ENCODE measurements at places on chromosomes 2 and 18.

GRCh38 chr18:46246101-46246500 is 141.9 kb downstream of the HAUS1 start:
- no peak for DNase-seq

- no peak for DNase-seq
Measured at GRCh38 chr2:236562434-236562833, 7.2 kb upstream of the ACKR3 start.

- no peak for DNase-seq
Measured at GRCh38 chr2:172436889-172437288, 9.5 kb downstream of the ITGA6 start.

- no peak for DNase-seq
Measured at GRCh38 chr18:77551055-77551454, 301.4 kb downstream of the GALR1 start.

GRCh38 chr2:144570566-144570965 is 50.6 kb upstream of the ZEB2 start:
- DNase-seq, result no peak

DNA sequence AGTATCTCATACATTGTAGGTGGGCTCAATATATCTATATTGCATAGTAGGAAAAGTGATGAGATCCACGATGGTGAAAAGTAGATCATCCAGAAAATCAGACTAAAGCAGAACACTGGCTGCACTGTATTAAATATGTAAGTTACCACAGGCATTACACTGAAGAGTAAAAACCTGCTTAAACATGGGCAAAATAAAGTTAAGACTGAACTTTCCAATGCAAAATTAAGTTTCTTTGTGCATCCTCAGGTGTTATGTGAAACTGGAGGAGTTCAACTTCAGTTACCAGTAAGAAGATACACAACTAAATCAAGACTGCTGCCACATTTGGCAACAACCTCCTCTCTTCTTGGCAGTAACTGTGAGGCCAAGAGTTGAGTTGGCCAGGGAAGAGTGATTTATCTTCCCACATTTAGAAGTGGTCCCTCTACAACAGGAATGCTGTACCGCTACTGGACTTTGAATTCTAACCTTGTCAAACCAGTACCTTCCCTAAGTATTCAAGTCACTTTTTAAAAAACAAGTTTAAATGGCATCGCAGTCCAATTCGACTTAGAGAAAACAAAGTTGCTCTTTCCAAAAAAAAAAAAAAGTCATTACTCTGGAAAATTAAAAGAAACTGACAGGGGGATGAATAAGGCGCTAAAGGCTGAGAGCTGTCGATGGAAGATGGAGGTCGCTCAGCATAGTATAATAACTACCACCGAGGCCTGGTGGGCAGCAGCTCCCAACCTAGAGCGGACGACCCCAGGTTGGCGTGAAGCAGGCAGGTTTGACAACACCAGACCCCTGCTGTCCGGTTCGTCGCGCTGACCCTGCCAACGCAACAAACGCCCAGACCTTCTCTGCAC is 1.1 kb downstream of the MAP4K3 start:
- DNase-seq, result no peak
